Breast epithelium (tissue), 4 donors: ENCODE measurements at places on chromosomes 7 and 10.

DNA sequence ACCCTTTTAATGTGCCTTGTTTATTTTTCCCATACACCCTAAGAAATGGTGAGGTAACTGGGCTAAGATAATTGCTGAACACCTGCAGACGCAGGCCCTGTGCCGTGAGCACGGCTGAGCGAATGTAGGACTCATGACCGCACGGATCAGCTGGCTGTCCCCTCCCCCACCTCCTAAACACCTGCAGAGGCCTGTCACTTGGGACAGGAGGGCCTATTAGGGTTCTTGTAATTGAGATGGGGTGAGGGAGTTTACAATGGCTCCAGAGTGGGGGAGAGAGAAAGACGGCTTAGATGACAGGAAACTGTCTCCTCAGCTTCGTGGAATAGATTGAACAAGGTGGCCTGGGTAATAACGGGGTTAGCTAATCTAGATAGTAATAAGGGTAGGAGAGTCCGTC, 291.7 kb upstream of the HABP2 start:
- no peak for DNase-seq

GRCh38 chr7:25949736-25950487, 202.1 kb upstream of the NFE2L3 start:
- no peak for DNase-seq

GRCh38 chr10:47456079-47456785, 27.7 kb downstream of the ANXA8 start:
- DNase-seq, result peak; percentile 6

DNA sequence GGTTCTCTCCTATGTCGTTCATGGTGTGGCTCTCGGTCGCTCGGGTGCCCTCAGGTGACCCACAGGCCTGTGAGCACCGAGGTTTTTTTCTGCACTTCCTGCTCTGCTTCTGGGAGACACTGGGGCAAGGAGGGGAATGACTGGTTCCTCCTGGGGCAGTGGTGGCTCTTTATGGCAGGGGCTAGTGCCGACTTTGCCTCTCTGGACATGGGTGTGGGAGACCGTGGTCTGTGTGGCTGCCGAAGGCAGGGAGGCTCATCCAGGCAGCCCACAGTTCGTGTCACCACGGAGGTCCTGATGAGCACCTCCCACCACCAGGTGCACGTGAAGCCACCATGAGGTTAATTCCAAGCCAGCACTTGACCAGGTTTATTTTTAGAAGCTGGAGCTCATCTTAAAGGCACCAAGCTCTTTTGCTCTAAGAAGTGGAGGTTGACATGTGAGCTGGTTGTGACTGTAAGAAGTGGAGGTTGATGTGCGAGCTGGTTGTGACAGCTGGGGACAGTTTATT, 24.7 kb upstream of the DPYSL4 start:
- no peak for DNase-seq

DNA sequence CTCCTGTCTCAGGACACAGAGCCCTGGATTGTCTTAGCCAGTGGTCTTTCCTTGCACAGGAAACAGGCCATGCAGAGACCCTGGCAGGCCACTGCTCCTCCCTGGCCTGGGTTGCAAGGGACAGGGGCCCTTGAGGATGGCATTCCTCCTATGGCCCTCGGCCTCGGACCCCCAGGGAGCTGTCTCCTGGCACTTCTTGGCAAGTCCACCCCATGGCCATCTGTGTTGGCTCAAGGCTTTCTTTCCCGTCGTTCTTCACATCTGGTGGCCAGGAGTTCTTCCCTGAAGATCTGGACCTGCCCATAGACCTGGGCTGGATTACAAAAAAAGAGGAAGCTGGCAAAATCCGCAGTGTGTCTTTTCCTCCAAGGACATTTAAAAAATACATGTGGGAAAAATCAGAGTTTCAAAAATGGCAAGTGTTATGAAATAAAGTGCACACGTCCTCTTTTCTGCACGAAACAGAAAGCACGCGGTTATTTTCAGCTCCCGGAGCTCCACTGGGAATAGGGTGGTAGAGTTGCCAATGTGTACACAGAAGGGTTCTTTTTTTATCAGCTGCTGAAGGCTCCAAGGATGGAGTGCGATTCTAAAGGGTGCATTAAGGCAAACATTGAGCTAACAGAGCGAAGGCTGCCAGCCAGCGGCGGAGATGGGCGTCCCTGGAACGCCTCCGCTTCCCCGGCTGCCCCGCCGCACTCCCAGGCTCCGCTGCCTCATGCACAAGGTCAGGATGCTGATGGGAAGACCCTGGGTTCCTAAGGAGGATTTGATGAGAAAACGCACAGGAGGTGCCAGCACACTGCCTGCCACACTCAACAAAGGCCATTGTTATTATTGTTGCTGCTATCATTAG, 62.8 kb upstream of the FAM20C start:
- no peak for DNase-seq

DNA sequence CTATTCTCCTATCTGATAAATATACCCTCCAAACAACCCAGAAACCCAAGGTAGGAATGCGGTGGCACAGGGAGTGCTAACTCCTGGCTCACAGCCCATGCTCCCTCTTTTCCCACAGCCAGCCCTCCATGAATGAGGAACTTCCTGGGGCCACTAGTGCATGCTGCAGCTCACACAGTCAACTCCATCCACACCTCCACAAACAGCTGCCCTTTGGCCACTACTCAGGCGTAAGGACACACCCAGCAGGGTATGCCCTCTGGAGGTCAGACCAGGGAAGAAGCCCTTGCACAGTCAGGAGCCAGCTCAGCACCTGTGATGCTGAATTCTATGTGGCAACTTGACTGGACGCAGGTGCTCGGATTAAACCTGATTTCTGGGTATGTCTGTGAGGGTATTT, 85.2 kb upstream of the PIK3CG start:
- DNase-seq, result no peak
